ENCODE measurements at places on chromosomes 7 and 10.

- DNase-seq: no peak
These were observed 504.1 kb upstream of the ANKRD30A start for GRCh38 chr10:36621346-36621745.

DNA sequence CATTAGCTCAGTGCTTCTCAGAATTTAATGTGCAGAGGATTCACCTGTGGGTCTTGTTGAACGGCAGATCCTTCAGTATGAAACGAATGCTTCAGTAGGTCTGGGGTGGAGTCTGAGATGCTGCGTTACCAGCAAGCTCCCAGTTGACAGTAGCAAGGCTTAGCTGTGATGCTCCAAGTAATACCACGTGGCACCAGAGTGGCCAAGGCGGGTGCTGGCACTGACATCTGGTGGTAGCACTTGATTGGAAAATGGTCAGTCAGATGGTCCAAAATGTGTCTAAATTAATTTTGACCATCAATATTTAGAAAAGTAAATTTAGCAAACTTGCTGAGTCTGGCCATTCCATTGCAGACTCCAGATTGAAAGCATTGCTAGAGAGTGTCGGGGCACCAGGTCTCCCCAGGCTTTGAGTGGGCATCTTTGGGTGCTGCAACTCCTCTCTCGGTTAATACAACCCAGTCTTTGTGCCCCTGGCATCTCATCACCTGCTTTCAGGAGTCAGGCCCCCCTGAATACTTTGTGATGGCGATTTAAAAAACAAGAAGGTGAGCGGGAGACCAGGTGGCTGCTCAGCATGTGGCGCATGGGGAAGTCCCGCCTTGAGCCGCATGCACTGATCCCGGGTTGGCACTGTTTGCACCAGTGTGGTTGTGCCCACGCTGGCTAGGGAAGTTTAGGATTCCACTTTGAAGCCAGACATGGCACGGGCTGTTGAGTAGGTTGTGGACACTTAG, 130.1 kb downstream of the NT5C2 start:
- DNase-seq: no peak

- no peak for DNase-seq
These were observed 19.6 kb downstream of the FAM13C start for GRCh38 chr10:59342723-59343122.

DNA sequence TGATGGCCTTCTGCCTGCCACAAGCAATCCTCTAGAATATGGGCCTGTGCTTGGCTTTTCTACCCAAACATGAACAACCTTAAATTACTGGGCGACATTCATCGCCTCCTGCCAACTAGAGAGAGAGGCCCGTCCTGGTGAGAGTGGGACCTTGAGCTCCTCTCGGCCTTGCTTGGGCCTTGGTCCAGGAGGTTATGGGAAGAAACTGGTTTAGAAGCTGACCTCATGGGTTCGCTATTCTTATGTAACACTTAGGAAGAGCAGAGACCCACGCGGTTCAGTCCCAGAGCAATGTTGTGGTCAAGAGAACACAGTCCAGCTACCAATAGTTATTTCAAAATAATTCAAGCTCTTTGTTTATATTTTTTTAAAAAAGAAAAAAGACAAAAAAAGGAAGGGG, 176.3 kb upstream of the ZNF32 start:
- no peak for DNase-seq

DNA sequence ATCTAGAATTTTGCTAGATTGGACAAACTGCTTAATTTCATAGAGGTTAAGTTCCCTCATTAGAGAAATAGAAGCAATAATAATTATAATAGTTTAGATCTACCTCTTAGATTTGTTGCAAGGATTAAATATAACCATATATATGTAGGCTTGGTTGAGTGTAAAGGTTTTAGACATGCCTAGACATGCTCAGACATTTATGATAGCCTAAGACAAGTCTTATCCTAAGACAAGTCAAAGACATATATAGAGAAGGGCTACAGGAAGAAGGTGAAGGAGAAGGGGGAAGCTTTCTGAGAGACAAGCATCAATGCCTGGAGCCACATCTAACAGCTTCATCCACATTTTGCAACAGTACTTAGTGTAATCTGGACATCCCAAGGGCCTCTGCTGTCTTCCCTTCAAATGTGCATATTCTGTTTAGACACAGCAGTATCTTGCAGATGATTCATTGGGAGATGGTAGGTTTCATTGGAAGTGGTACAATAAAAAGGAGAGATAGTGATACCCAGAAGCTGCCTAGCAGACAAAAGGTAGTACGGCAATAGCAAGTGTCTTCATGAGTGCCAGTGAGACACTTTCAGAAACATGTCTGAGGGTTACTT, 146.5 kb downstream of the HGF start:
- no peak for DNase-seq

DNA sequence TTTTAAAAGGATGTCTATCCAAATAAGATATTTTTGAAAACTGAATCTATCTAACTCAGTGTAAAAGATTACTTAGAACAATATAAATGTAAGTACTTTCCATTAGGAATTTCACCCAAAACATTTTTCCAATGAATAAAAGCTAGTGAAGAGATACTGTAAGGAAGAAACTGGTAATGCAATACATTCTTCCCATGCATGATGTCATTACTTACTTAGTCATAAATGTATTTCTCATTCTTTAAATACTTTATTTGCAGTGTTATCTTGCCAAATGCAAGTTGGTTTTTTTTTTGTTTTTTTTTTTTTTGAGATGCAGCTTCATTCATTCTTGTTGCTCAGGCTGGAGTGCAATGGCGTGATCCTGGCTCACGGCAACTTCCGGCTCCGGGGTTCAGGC, 265.6 kb downstream of the PHF14 start:
- DNase-seq: no peak

Measured in Jurkat, Clone E6-1 (cell line).